ENCODE measurements at places on chromosomes 4 and X.

DNA sequence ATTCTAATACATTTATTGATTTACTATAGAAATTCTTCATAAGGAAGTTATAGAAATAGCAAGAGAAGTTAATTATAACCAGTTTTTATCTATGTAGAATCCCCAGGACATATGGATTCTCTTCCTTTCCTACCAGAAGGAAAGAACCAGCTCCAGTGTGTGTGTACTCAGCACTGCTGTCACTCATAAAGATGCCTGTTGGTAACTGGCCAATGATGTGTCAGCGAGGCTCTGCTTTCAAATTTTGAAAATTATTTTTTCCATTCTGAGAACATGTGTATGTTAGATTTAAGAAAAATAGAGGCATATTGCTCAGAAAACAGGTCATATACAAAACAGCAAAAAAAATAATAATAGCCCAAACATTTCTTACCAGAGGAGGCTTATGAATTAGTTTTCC, 814.8 kb upstream of the IGFBP7 start:
- no peak for DNase-seq

DNA sequence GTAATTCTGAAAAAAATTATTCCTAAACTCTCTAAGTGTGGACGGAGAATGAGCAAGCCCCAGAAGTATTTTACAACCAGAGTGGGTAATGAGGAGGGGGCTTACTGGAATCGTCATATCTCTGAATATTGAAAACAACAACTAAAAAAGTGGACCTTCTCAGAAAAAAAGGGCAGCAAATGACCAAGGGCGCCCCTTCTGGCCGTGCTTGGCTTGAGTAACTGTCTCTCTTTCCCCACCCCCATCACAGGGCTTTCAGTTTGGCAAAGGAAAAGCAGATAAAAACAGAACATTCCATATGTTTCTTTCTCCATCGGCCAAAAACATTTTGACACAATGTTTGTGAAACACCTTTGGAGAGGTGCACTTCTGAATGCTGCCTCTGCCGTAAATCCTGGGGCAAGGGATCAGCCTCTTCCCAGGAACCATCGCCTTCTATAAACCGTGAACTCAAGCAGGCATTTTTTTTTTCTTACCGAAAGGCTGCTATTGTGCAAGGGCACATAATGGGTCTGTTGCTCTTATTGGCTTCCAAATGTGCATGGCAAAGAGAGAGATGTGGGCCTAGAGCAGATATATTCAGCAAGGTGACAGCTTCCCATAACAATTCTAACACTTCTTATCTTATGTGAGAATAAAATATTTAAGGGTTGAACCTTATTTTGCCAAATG, 115.4 kb downstream of the PARM1 start:
- no peak for DNase-seq

- DNase-seq: no peak
Measured at GRCh38 chr4:27011401-27011800, 150.8 kb downstream of the STIM2 start.

DNA sequence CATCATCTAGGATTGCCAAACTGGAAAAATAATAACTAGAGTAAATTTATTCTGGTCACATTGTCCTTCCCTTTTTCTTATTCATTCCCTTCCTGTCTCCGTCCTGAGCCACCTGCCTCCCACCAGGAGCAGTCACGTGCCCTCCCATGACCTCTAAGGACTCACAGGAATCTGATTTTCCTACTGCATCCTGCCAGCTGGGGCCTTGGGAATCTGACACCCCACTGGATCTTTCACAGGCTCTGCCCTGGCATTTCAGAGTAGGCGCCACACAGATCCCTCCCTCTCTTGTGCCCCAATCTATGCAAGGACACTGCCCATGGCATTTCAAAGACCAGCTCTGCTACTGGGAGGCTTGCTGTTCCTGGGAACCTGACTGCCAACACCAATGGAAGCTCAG, 520.5 kb downstream of the PPARGC1A start:
- DNase-seq: no peak

GRCh38 chr4:99828477-99828876, 11.8 kb downstream of the DAPP1 start:
- no peak for DNase-seq

- DNase-seq: no peak
Measured at GRCh38 chr4:59553063-59553720, 1646.9 kb upstream of the ADGRL3 start.

- no peak for DNase-seq
Measured at GRCh38 chr4:8303485-8304281, 34.1 kb downstream of the HTRA3 start.

DNA sequence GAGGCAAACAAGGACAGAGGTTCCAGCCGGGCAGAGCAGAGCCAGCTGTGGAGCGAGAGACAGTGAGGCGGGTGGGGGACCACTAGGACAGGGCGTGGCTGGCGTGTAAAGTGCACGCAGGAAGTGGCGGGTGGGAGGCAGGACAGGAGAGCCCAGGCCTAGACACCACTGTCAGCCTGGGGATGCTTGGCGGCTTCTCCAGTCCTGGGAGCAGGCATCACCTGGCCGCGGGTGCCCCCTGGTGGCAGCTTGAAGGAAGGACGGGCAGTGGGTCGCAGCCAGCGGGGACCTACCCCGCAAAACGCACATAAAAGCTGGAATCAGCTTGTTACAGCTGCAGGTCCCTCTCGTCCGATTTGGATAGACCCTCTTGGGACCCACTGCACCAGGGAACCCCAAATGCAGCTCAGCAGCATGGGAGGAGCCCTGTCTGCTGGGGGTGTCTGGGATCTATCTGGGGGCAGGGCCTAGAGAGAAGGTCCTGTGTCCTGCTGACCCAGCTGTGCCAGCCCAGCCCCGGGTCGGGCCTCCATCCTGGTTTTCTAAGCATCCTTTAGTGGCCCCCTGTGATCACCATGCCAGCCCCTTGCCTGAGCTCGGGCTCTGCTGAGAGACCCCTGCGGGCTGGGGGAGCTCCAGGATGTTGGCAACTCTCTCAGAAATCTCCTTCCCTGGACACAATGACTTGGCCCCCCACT, 57.7 kb downstream of the WFS1 start:
- peak; percentile 83 for DNase-seq

DNA sequence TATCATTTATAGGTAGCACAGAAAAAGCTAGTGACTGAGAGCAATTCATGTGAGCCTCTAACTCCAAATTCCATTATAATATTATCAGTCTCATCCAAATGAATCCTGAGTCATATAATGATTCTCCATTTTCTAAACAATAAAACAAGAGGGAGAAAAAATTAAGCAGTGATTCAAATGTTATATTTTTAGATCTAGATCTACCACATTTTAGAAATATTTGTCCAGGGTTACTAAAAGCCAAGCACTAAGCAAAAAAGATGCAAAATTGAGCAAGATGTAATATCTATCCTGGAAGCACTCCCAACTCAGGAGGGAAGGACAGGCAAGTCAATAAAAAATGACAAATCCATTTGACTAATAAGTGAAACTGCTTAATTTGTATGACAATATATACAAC, 172.8 kb downstream of the FBXW7 start:
- DNase-seq: no peak

DNA sequence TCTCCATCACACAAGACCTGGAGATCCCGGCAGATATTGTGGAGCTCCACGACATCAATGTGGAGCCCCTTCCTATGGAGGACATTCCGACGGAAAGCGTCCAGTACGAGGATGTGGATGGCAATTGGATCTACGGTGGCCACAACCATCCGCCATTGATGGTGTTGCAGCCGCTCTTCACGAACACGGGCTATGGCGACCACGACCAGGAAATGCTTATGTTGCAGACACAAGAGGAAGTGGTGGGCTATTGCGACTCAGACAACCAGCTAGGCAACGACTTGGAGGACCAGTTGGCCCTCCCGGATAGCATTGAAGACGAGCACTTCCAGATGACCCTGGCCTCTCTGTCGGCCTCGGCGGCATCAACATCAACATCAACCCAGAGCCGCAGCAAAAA, 717 bp downstream of the YY2 start:
- DNase-seq: no peak

GRCh38 chr4:90745176-90745575, 618.0 kb downstream of the CCSER1 start:
- DNase-seq: no peak

DNA sequence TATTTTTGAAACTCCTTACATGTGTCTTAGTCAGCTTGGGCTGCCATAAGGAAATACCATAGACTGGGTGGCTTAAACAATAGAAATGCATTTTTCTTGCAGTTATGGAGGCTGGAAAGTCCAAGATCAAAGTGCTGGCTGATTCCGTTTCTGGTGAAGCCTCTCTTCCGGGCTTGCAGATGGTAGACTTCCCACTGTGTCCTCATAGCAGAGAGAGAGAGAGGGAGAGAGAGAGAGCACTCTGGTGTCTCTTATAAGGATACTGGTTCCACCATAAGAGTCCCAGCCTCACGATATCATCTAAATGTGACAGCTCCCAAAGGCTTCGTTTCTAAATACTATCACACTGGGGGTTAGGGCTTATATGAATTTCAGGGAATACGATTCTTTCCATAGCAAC, 39.7 kb downstream of the ENPEP start:
- no peak for DNase-seq

GRCh38 chr4:25818371-25818871, 44.4 kb downstream of the SEL1L3 start:
- no peak for DNase-seq

- no peak for DNase-seq
Measured at GRCh38 chrX:149371986-149372385, 133.1 kb downstream of the IDS start.

DNA sequence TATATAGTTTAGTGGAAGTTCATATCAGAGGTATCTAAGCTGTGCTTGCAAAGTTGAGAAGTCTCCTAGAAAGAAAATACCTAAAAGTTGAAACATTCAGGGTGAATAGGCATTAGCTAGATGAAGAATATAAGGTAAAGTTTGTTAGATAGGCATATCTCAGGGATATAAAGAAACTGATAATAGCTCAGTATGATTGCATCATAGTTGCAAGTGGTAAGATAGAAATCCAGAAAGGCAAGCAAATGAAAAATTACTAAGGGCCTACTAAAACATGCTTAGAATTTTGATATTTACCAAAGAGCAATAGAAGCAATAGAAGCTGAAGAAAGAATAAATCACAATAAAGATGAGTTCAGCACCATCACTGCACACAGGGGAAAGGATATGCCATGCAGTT, 610.0 kb upstream of the ADGRL3 start:
- DNase-seq: no peak

DNA sequence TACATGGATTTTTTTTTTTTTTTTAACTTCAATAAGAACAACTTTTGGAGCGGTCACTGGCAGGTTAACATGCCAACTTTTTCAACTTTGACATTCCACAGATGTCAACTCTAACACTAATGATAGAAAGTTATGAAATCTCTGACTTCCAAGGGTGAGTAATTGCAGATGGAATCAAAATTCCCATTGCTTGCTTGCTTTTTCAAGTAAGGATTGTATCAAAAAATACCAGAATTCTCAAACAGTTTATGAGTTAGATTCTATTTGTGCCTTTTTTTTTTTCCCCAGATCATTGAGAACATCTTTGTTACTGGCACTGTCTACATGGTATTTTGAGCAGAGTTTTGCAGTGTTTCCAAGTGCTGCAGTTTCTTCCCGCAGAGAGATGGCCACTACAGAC, 50.3 kb upstream of the OTUD4 start:
- no peak for DNase-seq

- no peak for DNase-seq
Measured at GRCh38 chr4:76772498-76773106, 125.3 kb downstream of the SOWAHB start.

DNA sequence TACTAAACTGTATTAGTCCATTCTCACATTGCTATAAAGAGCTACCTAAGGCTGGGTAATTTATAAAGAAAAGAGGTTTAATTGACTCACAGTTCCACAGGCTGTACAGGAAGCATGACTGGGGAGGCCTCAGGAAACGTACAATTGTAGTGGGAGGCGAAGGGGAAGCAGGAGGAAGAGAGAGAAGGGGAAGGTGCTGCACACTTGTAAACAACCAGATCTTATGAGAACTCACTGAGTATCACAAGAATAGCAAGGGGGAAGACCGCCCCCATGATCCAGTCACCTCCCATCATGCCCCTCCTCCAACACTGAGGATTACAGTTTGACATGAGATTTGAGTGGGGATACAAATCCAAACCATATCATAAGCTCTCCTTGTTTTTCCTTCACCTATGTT, 40.9 kb downstream of the RPA4 start:
- no peak for DNase-seq

- peak; percentile 3 for DNase-seq
Measured at GRCh38 chr4:77994194-77994721, 62.9 kb upstream of the FRAS1 start.

DNA sequence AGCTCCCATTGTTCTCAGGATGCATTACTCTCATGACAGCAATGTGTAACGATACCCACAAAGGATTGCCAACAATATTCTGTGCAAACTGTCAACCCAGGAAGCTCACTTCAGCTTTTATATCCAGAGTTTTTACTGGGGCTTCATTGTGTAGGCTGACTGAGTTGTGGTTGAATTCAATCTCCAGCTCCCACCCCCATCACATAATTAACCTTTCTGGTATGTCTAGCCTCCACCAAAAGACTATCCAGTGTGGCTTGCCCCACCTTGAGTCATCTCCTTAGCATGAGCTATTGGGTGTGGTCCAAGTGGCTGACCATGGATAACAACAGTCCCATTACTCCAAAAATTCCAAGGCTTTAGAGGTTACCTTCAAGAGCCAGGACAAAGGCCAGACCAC, 17.7 kb upstream of the TAB3 start:
- no peak for DNase-seq

DNA sequence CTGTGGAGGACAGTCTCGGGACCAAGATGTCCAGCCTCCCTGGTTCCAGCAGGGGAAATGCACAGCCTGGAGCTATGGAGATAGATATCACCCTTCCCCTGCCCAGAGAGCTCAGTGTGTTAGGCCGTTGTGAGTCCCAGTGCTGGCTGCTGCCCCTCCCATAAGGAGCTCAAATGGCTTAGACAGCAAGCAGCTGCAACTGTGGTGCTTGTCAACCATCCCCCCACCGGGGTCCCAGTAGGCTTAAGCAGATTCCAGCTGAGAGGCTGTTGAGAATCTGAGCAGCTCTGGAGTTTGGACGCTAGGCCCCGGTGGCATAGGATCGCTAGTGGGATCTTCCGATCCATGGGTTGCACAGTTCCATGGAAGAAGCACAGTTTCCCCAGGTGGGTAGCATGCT, 181.8 kb upstream of the POF1B start:
- DNase-seq: no peak

DNA sequence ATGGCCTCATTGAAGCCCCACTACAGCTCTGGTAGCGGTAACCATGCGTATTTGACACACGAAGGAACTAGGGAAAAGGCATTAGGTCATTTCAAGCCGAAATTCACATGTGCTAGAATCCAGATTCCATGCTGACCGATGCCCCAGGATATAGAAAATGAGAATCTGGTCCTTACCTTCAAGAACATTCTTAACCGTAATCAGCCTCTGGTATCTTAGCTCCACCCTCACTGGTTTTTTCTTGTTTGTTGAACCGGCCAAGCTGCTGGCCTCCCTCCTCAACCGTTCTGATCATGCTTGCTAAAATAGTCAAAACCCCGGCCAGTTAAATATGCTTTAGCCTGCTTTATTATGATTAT, 876 bp downstream of the HPRT1 start:
- no peak for DNase-seq

GRCh38 chr4:152467101-152467500, 68.8 kb downstream of the FBXW7 start:
- DNase-seq: no peak

- no peak for DNase-seq
Measured at GRCh38 chr4:45580334-45580733, 543.5 kb downstream of the GABRG1 start.
